ENCODE measurements at places on chromosomes 1 and 21.

DNA sequence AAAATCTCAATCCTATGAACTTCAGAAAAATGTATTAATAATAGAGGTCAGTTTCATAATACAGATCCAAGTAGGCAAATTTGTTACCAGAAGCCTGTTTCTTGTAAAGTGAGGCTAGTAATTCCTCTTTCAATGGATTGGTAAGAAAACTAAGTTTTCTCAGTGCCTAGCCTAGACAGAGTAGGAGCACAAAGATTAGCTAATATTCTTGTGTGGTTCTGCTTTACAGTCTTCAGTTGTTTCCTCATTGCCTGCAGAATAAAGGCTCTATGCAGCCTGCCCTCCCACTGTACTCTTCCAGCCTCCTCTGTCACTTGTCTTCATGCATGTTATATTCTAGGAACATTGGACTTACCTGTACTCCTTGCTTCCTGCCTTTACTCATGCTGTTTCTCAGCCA lies 2.4 kb upstream of the PPP1R15B start:
- DNase-seq, result no peak

DNA sequence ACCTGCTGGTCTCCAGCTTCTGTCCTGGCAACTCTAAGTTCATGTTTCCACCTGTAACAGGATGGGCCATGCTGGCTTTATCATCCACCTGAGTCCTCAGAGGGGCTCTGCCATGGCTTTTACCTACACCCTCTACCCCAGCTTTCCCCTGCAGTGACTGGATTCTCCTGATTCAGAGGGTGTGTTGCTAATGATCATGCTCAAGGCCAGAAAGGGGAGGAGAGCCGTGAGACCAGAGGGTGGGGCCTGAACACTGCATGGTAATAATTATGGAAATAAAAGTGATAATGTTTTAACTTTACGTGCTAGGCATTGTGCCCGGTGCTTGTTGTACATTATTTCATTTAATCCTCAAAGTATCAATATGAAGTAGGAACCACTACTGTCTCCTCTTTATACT lies 53.3 kb downstream of the CNIH3 start:
- DNase-seq, result no peak

DNA sequence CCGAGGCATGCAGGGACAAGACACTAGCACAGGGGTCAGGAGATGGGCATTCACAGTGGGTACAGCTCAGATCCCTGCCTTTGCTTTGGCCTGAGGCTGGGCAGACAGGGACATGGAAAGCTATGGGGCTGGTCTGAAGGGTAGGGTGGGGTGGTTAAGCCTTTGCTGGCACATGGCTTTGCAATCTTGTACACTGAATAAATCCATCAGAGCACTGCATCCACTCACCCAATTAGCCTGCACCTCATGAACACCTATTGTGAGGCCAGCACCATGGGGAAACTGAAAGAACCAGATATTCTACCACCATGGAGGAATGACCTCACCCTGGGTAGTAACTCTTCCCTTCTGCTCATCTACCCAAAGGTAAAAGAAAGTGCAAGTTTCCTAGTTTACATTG lies 199.6 kb upstream of the LMO4 start:
- DNase-seq, result no peak

DNA sequence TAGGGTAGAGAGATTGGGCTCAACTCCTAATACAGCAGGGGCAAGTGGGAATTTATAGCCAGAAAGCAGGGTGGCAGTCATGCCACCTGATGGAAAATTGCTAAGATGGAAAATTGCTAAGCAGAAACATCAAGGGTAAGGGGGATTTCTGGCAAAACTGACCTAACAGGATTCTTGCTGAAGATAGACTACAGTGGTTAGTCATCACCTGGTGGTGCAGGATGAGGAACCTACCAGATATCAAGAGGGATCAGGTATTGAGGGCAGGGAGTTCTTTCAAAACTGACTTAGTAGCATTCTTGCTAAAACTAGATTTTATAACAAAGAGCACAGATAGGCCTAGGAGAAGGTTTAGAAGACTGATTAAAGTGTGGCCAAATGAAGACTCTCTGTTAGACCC lies 292.9 kb downstream of the PLPP3 start:
- no peak for DNase-seq

DNA sequence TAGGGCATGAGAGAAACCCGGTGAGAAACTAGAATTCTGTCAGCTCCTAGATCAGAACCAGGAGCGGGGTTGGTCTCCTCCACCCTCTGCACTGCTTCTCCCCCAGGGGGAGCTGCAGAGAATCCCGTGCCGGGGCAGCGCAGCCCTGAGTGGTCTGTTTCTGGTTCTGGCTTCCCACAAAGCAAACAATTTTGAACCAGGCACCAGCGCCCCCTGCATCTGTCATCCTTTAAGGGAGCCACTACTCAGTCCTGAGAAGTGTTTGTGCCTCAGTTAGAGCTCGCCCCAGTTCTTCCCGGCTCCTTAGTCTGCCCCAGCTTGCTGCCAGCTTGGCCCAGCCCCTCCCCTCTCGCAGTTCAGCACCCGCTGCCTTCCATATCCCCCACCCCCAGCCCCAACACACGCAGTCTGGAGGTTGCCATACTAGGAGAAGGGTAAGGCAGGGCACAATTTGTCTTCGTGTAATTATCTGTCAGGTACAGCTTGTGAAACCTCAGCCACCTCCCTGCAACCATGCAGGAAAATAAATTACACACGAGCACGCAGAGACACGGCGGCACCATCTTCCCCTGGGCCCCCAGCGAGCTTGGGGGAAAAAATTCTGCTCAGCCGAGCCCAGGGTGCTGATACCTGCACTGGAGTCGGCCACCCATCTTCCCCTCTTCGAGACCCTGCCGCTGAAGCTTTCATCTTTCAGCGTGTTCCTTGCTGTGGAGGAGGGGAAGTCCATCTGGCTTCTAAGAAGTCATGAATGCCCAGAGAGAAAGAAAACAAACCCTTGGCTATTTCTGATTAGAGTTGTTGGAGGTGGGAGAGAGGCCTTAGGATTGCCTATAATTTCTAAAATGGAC lies 62.6 kb upstream of the CD1D start:
- DNase-seq, result no peak

DNA sequence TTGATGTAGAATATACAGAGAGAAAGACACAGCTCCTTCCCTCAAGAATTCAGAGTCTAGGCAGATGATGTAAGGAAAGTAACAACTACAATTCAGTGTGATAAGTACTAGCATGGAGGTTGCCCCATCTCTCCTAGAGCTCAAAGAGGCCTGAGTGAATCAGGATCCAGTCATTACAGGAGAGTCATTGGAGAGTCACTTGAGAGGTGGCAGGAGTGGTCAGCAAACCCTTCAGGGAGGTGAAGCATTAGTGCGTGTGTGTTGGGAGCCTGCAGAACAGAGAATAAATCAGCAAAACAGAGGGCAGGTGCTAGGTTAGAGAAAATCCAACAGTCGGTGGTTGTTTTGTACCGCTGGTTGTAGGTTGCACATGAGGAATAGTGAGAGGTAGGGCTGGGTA lies 46.1 kb downstream of the GRIK1 start:
- no peak for DNase-seq

DNA sequence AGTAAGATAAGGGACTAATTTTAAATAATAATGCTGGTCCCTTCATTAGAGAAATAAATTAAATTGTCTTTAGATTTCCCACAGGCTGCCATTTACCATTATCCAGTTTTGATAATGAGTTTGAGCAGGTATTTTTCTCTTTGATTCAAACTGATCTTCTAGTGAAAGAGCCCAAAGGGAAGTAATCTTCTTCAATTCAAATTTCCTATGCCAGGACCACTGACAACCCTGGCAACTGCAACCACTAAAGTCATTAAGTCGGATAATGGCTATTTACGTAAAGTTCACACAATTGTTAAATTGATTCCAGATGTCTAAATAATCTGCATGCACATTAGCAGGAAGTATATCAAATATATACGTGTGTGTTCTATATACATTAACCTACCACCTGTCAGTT lies 399.3 kb downstream of the PTPRC start:
- no peak for DNase-seq

DNA sequence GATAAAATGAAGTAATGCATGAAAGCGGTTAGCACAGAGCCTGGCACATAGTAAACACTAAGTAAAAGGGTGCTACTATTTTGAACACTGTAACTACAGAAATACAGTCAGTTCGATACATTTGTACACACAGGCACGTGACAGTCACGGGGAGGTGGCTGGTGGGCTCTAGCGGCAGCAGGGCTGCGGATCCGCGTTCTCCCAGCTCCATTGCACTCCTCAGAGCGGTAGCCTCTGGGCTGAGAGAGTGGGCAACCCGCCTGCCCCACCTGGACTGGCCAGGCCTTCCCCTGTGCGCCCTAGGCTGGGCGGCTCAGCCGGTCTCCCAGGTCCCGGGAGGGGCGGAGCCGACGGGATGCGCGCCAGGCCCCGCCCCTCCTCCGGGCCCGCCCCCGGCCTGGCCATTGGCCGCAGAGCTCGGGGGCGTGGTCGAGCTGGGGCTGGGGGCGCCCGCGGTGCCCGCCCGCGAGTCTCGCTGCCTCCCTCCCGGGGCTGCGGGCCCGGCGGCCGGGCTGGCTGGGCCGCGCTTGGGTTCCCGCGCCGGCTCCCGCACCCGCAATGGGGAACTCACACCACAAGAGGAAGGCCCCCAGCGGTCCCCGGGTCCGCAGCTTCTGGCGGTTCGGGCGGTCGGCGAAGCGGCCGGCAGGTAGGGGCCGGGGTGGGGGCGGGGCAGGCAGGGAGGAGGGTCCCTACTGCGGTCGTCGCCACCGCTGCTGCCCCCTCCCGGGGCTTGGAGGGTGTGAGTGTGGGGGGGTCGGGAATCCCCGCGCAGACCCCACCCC lies 51.2 kb upstream of the SYNC start:
- DNase-seq, result no peak

DNA sequence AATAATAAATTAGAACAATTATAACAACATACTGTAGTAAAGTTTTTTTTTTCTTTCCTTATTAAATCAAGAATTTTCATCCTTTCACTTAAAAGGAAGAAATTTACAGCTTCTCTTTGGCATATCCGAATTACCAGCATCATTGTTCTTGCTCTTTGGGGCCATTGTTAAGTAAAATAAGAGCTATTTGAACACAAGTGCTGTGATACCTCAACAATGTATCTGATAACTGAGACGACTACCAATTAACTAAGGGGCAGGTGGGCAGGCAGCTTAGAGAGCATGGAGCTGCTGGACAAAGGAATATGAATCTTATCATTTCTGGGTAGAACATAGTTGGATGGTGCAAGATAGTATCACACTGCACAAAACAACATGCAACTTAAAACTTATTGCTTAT lies 719.9 kb upstream of the TMPRSS15 start:
- no peak for DNase-seq

GRCh38 chr21:17688912-17689874 lies 76.5 kb upstream of the BTG3 start:
- DNase-seq, result peak; percentile 35

DNA sequence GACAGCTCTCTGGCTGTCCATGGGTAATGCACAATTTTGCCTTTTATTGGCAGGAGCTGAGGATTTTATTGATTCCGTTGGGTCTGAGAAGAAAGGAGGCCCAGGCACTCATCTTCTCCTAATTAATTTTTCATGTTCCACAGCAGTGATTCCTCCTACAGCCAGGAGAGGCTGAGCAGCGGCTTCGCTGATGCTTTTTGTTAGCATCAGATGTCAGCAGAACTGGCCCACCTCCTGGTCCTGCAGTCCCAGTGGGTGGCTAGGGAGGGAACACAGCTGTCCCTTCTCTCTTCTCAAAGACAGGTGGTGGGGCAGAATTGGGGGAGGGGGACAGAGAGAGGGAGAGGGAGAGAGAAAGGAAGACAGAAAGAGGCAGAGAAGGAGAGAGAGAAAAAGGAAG lies 5.7 kb downstream of the MT1HL1 start:
- no peak for DNase-seq

DNA sequence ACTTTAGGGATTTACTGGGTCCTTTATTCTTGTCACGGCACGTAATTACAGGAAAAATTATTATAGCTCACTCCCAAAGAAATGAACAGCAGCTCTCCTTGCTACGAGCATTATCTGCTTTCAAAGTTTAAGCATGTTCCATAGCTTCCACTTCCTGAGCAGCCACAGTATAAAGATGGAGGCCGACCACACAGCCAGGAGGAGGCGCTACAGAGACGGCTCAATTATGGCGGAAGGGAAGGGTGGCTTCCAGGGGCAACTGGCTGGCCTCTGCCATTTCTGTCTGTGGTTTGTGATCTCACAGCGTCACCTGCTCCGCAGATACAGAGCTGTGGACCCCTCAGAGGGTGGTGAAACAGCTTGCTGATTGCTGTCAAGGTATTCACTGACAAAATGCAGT lies 212.3 kb upstream of the GREM2 start:
- no peak for DNase-seq

- DNase-seq, result no peak
Measured at GRCh38 chr1:53541761-53542550, 82.8 kb downstream of the DMRTB1 start.

GRCh38 chr1:167104256-167104633 lies 10.4 kb downstream of the STYXL2 start:
- no peak for DNase-seq

DNA sequence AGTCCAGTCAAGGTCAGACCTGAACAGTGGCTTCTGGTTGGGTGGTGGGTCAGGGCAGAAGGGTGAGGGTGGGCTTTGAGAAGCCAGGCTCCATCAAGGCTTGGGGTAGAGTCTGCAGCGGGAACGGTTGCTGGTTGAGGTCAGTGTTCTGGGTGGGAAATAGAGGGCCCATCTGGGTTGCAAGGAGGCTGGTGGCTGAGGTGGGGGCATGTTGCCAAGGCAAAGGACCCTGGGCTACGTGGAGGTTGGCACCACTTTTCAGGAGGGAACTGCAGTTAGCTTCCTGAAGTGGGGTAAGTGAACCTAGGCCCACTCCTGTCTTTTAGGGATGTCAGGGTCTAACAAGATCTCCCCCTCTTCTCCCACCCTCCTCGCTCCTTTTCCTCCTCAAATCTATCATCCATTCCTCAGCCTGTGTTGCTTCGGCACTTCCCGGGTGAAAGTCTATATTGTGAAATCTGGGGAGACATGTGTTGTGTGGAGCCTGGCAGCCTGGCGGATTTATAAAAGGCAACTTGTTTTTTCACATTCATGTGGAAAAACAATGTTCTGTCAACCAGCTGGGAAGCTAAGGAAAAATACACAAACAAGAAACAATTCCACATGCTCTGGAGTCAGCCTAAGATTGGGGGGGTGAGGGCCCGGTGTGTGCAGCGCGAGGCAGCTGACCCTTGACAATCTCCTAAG lies 1.5 kb downstream of the IL22RA1 start:
- DNase-seq, result no peak

DNA sequence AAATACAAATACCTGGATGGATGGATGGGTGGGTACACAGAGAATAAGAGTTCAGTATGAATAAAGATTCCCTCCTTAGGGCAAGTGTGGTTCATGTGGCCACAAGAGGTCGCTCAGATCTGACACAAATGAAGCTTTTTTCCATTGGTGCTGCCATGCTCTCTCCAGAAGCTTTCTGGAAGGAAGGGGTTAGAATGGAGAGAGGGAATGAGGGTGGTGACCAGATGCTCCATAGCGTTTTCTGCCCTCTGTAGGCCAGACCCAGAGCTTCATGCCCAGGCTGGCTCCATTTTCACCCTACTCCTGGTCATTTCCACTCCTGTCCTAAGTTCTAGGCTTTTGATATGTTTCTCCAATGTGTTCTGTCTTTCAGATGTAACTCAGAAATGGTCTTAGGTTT lies 3.3 kb upstream of the FCRL6 start:
- DNase-seq, result peak; percentile 32

All from stimulated activated CD4-positive, alpha-beta T cell treated with anti-CD3 and anti-CD28 coated beads, Interleukin-12 subunit alpha, Interleukin-12 subunit beta, amount 100 ng/mL, for 48 hours (primary cell).